ENCODE measurements at places on chromosomes 3 and 15. TPM values are rescaled to one million over a fixed set of nuclear protein-coding genes. Genes with fewer than 3 reads are reported as not detected.

DNA sequence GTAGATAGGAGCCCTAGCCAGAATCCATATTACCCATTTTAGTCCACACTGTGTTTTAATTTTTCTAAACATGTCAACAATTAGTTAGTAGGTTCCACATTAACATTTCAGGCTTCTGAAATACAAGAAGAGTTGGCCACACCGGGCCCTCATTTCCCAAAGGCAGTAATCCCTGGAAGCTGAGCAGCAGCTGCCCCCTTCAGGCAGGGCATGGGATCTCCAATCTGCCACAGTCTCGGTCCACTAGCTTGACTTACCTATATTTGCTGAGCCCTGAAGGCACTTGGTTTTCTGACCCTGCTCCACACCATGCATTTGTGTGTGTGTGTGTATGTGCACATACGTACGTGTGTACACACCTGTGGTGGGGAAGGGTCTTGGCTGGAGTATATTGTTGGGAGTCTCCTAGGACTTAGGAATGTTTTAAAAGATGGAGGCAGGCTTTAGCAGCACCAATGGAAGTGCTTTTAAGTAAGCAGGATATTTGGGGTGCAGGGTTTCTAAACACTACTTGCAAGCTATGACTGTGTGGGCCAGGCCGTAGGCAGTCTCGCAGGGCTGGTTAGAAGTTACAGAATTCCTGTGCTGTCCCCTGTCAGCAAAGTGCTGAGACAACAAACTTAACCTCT, 71.2 kb upstream of the SOX14 start:
- no peak for DNase-seq

GRCh38 chr3:197376735-197377555, 78.5 kb upstream of the DLG1 start:
- no peak for DNase-seq

- DNase-seq = no peak
These were observed 39.5 kb downstream of the BTLA start for GRCh38 chr3:112459750-112460149.

- no peak for DNase-seq
These were observed 357.9 kb downstream of the KCNH8 start for GRCh38 chr3:19506171-19506570.

GRCh38 chr3:175695251-175695650, 836.1 kb downstream of the NAALADL2 start:
- DNase-seq = no peak

DNA sequence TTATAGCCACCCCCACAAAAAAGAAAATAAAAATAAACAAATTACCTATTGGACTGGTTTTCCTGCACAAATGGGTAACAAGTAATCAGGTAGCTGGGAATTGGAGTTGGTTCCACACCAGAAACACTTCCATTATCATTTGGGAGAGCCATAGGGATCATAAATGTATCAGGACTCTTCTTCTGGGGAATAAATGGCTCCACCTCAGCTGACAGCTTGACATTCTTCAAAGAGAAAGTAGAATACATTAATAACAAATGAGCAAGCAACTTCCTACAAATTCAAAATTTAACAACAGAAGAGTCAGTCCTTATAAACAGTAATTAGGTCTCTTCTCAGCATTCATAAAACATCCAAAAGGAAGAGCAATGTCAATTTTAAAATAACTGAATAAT, 8.7 kb downstream of the SECISBP2L start:
- no peak for DNase-seq

DNA sequence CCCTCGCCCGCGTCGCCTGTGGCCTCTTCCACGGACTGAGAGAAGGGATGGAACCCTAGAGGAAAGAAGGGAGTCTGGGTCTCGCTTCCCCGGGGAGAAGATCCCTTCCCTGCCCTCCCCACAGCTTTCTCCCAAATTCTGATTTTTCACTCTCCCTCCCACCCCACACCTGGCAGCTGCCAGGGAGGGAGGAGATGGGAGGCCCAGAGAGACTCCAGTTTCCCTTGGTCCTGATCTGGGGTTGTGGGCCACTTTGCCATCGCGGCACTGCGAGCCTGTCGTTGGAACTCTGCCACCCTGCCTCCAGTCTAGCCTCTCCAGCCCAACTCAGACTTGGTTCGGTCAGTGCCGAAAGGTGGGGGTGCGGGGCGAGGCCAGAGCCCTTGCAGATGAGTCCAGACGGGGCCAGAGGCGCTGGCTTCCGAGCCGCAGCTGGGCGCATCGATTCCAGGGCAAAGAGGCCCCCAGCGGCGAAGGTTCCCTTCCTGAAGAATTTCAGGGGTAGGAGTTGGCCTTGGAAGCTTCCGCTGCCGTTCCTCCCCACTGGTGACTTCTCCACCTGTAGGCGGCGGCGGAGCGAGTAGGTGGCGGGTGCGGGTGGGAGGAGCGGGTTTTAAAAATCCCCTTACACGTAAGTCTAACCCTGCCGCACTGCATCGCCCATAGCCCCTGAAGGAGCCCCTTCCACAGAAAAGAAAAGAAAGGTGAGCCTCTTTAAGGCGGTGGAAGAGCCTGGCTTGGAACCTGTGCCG, 5.2 kb downstream of the WNT5A start:
- DNase-seq = no peak

FAH gene
- total RNA-seq = 19.3 TPM

DNA sequence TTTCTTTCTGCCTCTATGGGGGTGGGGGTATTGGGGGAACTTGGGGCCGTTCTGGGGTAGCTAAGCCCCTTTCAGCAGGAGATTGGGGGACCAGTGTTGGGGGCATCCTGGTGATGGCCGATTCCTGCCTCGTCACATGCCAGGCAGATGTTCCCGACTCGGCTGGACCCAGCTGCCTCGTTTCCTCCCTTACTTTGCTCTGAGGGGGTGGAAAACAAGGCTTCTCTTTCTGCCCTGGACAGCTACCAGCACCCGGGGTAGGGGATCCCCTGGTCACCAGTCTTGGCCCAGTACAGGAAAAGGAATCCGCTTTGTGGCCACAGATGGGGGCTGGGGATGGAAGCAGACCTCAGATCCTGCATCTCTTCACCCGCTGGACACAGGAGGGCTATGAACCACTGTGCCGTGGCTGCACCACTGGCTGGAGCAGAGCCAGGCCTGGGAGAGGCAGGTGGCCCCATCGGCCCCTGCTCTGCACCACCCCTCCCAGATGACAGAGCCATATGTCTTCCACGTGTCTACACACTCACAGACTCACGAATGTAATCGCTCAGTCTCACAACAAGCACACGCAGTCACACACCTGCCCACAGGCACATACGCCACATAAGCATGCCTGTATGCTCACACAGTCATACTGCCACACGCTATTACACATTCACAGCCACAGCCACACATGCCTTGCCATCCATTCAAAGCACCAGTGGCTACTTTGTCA, 12.4 kb downstream of the SNX33 start:
- no peak for DNase-seq

GRCh38 chr3:26997226-26997625, 372.0 kb downstream of the NEK10 start:
- DNase-seq = no peak

DNA sequence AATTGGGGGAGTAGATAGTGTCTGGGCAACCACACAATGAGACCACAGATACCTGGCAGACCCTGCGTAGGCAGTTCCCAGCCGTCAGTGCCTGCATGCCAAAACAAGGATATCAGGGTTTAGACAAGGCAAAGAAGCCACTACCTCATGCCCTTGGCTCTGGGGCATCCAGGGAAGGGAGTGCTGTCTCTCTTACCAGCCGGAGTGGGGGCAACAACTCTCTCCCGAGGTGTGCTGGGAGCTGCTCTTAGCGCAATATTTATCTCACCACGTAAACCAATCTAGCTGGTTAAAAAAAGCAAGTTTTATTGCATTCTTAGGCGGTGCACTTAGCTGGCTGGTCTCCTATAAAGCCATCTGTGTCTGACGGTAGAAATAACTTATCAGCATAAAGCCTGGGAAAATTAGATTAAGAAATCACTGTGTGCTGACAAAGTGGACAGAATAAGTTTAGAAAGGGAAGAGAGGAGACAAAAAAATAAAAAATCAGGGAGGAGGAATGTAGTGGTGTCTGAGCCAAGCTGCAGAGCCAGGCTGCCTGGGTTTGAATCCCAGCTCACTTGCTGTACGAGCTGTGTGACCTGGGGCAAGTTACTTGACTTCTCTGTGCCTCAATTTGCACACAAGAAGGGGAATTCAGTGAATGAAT, 273.2 kb downstream of the PDZRN3 start:
- peak; percentile 64 for DNase-seq

TMCO5A gene
- total RNA-seq = 5.3 TPM

DNA sequence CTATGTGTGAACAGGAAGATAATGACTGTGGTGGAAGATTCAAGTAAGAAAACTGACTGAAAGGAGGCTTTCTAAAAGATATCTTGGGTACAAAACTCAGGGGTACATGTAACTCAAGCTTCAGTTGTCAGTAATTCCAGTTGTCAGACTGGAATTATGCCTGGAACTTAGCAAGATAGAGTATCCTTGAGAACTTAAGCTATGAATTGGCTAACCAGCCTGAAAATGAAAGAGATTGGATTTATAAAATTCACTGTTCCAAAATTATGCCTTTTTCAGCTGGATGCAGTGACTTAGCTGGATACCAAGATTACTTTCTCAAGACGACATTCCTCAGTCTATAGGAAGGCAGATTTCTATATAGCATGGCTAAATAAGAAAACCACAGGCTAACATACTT, 221.9 kb upstream of the ZBTB20 start:
- DNase-seq = peak; percentile 92

GRCh38 chr3:20811631-20812030, 625.6 kb upstream of the SGO1 start:
- no peak for DNase-seq

TADA3 gene
- 43.3 TPM for total RNA-seq

GRCh38 chr3:9686050-9686550, 17.5 kb upstream of the CPNE9 start:
- peak; percentile 63 for DNase-seq

GRCh38 chr3:184567946-184568559, 6.5 kb downstream of the EPHB3 start:
- no peak for DNase-seq

GRCh38 chr3:141059816-141060215, 8.7 kb downstream of the SPSB4 start:
- DNase-seq = no peak

Data from umbilical cord (tissue), 2 donors.